ENCODE measurements at places on chromosomes 3 and 15. TPM values are rescaled to one million over a fixed set of nuclear protein-coding genes. Genes with fewer than 3 reads are reported as not detected.

DNA sequence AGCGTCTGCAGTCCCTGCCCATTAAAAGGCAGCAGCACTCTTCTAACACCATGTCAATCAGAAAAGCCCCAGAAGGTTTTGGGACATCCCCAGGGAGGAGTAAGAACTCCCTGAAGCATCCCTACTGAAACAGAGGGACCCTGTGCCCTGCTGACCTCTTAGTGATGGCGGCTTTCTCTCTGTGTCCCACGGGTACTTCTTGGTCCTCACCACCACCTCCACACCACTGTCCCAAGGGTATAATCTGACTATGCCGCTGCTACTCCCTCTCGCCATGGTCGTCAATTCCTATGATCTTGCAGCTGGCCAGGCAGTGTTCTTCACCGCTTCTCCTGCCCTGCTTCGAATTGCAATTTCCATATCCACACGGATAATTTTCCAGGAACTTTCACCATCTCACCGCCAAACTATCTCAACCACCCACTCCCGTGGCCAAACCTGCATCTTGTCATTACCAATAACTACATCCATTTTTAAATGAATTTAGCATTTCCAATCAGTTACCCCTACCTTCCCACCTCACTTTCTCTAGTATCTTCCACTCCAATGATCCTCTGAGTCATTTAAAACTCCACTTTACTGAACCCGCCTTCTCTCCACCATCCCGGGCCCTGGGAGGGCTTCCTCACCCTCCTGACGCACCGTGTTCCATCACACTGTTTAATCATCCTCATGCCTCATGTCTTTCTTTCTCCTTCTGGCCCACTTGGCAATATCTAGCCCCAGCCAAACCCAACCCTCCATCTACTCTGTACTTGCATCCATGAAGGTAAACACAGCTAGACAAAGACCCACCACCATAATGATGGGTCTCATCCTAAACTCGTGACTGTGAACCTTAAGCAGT lies 23.7 kb downstream of the PRR23E start:
- DNase-seq = peak; percentile 62

Gene ALPK3
- total RNA-seq = 2.7 TPM

DNA sequence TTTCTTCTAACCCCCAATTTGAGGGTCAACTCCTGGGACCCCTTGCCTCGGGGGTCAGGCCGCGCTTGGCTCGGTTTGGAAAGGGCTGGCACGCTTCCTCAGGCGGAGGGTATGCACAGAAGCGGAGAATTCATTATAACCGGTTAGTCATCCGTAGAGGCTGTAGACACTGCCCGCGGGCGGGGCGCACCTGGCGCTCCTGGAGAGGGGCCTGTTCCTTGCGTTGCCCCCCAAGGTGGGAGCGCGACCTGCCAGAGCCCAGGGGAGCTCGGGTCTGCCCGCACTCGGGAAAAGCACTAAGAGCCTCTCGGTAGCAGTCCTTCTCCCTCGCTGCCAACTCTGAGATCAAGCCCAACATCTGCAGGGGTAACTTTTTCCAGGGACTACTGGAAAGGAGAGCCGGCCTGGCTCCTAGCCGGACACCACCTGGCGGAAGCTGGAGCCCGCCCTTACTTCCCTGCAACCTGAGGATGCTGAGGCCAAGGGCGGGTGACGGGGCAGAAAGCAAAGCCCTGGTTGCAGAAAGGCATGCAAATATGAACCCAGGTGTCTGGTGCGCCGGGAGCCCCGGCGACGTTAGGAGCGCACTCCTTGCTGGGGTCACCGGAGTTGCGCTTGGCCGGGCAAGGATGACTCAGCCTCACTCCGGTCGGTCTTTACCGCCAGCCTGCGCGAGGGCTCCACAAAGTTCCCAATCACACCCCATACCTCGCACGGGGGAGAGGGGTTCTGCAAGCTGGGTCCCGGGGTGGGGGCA lies 1.5 kb upstream of the CACNA2D3 start:
- DNase-seq = no peak

- no peak for DNase-seq
These were observed 2.4 kb downstream of the MUC4 start for GRCh38 chr3:195809291-195809785.

Gene DPH6
- total RNA-seq = 15.0 TPM

DNA sequence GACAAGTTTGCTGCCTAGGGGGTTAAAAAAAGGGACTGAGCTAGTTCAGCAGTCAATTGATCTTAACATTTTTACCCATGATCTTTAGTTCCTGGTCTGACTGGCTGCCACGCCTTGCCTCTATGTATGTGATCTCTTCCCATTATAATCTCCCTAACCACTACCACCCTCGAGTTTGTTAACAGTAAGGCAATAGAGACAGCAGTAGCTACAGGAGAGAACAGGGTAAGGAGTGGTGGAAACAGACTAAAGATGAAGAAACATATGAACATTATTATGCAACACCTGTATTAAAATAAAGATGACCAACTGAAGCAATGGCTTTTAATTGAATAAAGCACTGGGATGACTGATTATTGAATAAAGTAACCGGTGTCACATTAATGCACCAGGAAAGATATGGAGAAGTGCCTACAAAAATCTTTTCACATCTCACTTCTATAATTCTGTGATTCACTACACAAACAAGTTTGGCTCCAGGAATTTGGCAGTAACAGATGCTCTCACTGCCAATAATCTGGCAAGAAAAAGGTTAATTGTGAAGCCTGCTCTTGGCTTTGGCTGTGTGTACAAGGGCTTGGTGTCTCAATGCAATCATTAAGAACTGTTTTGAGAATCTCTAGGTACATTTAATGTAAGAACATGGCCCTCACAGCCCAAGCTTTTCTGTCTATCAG lies 95.7 kb downstream of the HHLA2 start:
- DNase-seq = no peak

Gene CTXN2
- not detected for total RNA-seq

DNA sequence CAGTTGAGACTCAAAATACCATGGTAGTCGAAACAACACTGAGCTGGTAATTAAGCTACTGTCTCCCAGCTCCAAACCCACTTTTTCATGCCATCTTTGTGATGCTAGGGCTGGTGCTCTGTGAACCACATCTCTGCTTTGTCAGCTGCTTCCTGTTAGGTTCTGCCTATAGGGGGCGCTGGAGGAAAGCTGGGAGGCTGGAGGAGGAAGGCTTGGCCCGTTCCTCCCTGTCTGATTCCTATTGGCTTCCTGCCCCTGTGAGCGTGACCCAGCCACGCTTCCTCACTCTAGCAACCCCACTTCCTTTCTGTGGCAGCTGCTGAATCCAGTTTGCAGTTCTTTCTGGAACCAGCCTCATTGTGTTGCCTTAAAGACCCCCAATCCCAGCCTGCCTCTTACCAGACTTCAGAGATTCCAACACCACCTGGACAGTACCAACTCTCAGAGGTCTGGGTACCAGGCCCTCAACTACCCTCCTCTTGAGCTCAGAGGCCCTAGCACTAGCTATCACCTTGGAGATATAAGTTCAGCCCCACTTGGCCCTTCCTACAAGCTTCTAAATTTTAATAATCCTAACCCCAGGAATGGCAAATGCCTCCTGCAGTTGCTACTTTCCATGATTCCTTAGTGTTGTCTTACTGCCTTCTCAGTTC lies 120.9 kb downstream of the ERC2 start:
- DNase-seq = no peak

GRCh38 chr3:112672716-112673541 lies 32.0 kb upstream of the CCDC80 start:
- no peak for DNase-seq

DNA sequence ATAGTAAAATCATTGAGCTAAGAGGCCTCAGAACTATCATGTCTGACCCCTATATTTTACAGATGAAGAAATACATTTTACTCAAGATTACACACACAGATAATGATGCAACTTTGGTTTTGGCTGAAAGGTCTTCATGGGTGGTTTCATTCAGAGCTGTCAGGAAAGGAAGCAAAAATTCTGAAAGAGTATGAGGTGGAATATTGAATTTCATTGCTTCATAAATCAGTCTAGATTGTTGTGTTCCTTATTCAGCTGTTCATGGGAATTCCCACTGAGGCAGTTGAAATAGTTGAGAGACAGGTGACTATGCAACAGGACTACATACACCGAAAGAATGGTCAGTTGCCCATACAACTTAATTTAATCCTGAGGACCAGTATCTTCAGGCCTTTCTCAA lies 39.4 kb downstream of the CD200 start:
- DNase-seq = no peak

DNA sequence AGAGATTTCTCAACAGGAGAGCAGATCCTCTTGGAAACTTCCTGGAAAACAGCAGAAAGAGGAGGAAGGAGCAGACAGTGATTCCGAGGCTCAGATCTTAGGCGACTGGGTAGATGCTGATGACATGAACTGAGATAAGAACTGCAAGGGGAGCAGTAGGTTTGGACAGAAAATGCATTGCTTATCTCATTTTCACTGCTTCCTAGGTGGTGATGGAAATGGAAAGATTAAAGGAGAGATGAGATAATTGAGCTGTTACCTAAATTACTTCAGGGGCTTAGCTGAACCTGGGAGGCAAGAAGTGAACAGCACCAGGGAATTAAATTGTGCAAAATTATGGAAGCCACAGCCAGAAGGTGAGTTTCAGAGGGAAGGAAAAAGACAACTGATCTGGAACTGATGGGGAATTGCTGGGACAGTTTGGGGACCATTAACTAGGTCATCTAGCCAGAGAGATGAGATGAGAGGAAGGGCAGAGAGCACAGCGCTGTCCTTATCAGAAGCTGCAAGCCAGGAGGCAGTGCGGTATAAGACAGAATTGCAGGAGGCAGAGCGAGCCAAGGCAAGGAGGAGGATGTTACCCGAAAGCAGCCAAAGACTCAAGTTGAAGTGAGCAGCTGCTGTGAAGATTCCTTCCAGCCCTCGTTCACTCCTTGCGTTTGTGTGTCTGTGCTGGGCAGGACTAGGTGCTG lies 140.4 kb downstream of the SRGAP3 start:
- DNase-seq = no peak

Gene CCDC13
- total RNA-seq = 1.3 TPM

DNA sequence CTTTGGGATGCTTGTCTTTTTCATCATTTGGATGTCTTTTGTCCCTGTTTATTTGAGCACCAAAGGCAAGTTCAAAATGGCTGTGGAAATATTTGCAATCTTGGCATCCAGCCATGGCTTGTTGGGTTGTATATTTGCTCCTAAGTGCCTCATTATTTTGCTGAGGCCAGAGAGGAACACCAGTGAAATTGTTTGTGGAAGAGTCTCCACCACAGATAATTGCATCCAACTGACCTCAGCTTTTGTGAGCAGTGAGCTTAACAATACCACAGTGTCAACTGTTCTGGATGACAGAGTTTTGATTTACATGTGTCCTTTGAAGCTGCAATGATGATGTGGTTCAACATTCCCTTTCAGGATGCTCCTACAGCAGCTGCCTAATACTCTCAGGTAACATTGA lies 83.0 kb upstream of the KCNAB1 start:
- DNase-seq = no peak

DNA sequence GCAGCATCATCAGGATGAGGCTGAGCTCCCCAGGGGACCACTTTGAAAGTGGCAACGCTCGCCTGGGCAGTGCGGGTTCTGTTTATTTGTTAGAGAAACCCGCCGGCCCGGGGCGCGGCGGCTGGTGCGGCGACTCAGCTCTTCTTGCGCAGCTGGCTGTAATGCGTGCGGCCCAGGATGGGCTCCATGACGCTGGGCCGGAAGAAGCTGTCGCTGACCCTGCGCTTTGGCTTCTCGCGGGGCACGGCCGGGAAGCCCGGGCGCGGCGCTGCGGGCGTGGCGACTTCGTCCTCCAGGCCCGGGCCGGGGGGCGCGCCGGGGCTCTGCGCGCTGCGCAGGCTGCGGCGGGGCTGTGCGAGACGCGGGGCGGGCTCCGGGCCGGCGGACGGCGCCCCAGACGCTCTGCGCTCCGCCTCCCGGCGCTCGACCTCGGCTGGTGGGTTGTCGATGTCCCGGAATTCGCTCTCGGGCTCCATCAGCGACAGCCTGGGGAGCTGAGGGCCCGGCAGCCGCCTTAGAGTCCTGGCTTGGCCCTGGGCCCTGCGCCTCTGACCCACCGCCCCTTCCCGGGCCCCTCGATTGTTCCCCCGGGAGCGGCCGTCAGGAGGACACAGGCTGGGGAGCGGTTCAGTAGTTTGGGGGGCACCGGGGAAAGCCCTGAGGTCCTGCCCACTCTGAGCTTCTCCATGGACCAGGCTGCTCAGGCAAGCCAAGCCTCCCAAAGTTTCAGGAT lies 10.3 kb upstream of the KIF7 start:
- DNase-seq = no peak

DNA sequence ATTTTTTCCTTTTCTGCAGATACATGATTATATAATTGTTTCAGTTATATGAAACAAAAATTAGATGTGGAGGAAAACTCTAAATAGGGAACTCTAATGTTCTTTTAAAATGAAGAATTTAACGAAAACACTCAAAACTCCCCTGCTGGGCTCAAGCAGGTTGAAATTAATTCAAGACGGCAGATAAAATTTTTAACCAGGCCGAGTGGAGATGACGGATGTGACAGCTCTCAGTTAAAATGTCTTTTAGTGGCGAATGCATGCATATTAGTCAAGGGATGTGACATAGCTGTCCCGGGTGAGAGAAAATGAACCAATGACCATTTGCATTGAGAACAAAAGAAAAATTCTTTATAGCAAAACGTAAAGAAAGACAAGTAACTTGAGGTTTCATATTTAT lies 110.1 kb downstream of the ROBO2 start:
- no peak for DNase-seq

DNA sequence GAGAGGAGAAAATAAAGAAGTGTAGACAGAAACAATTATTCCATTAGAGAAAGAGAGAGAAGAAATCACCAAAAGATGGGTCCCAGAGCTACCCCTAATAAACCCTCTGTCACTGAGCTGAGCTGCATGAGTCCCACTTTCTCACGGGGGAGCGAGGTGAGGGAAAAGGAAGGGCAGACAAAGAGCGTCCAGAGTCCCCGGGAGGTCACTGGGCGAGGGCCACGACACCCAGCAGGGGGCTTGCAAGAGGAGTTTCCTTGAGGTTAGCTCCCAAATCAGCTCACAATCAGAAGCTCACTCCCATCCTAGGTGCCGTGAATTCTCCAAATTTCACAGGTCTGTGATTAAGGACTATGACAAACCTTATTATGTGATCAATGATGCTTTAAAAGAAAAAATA lies 62.3 kb downstream of the XXYLT1 start:
- DNase-seq = no peak

Gene VEPH1
- total RNA-seq = 2.8 TPM

Gene DOCK3
- total RNA-seq = 0.51 TPM

DNA sequence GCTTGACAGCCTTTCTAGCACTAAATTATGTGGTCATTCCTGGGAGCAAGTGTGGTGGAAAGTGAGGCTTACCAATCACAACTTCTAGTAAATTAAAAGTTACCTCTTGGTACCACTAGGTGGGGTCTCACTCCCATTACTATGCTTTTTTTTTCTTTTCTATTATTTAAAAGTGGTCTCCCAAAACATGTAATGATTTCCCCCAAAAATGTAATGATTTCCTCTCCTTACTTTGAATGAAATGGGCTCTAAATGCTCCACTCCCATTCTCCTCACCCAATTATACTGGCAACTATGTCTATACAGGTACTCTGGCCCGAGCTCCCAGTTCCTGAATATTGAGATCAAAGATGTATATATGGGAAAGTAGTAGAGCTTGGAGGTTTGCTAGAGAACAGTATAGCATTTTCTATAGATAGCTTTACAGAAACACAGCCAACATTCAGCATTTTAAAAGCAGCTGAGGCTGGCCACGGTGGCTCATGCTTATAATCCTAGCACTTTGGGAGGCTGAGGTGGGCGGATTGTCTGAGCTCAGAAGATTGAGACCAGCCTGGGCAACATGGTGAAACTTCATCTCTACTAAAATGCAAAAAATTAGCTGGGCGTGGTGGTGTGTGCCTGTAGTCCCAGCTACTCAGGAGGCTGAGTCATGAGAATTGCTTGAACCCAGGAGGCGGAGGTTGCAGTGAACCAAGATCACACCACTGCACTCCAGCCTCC lies 70.9 kb downstream of the DCUN1D1 start:
- DNase-seq = no peak

All from mesenteric fat pad (tissue), 1 donor.